ENCODE measurements at places on chromosomes 5 and 9.

DNA sequence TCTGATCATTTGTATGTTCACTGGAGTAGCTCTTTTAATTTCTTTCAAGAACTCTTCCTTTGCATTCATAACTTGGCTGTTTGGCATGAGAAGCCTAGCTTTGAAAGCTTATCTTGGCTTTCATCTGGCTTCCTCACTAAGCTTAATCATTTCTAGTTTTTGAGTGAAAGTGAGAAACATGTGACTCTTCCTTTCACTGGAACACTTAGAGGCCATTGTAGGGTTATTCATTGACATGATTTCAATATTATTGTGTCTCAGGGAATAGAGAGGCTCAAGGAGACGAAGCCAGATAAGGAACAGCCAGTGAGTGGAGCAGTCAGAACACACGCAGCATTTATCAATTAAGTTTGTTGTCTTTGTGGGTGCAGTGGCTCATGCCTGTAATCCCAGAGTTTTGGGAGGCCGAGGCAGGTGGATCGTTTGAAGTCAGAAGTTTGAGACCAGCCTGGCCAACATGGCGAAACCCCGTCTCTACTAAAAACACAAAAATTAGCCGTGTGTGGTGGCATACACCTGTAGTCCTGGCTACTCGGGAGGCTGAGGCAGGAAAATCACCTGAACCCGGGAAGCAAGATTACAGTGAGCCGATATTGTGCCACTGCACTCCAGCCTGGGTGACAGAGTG is 98.3 kb downstream of the UGCG start:
- no peak for DNase-seq

- no peak for DNase-seq
These were observed 9.6 kb downstream of the FBXO38 start for GRCh38 chr5:148393390-148393741.

- DNase-seq: no peak
These were observed 115.6 kb upstream of the CPEB4 start for GRCh38 chr5:173772384-173773059.

- peak; percentile 87 for DNase-seq
These were observed 189.9 kb upstream of the VCAN start for GRCh38 chr5:83281658-83282057.

- no peak for DNase-seq
These were observed 21.0 kb downstream of the ANKRD33B start for GRCh38 chr5:10584714-10585517.

GRCh38 chr5:138632900-138633489 is 57.8 kb upstream of the HSPA9 start:
- DNase-seq: peak; percentile 81

GRCh38 chr9:18163146-18163545 is 310.8 kb upstream of the ADAMTSL1 start:
- DNase-seq: no peak

DNA sequence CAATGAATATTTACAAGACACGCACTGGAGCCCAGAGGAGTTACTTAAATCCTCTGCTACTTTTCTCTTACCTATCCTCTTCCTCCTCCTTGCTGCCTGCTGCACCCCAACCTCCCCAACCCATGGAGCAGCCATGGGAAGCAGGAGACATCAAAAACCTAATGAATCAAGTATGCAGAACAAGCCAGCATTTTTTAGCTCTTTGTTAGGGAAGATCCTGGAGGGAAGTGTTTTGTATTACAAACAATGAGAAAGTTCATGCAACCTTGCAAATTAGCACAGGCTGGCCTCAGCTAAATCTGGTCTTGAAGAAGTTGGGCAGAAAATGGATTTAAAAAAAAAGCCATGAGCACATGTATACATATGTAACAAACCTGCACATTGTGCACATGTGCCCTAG is 498.8 kb downstream of the KIF4B start:
- no peak for DNase-seq

- DNase-seq: no peak
These were observed 222.8 kb downstream of the NR2F1-AS1 start for GRCh38 chr5:93358176-93358575.

DNA sequence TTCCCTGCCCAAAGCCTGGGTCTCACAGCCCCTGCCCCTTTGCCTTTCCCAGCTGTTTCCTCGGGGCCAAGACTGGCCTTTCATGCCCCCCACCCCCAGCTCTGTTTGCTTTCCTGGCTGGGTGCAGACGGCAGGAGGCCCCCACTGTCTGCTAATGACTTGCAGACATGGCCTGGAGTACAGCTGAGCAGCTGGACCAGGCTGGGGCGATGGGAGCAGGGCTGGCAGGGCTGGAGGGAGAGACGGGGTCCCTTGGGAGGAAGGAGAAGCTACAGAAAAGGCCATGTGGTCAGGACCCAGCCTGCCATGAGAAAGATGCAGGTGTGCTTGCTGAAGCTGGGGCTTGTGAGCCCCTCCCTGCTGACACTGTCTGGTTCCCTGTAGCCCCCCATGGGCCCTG is 28.3 kb upstream of the GFPT2 start:
- no peak for DNase-seq

GRCh38 chr5:112734597-112734996 is 3.1 kb upstream of the APC start:
- DNase-seq: no peak

GRCh38 chr9:137176302-137177182 is 4.7 kb upstream of the TMEM210 start:
- DNase-seq: no peak

DNA sequence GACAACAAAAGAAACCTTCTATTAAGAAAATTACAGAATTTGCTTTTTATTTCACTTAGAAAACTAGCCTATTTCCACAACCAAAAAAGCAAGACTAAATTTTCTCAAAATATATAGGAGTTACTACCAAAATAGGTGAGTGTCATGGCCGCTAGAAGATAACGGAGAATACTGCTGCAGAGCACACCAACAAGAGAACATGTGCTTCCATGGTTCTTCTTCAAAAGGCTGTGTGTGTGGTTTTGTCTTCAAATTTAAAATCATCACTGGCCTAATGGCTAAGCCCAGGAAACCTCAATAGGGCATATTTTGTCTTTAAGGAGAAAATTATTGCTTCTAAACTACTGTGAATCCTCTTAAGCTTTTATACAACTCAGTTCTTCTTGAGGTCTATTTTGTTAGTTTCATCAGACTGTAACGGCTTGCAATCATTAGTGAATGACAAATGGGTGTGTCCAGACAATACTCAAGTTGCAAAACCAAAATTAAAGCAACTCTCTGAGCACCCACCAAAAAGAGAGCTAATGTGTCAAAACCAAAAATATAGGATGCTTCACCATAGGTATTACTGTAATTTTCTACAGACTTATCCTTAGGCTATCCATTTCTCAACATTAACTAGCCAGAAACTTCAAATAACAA is 3.3 kb downstream of the SETX start:
- no peak for DNase-seq

GRCh38 chr9:124471761-124472160 is 21.5 kb downstream of the ADGRD2 start:
- no peak for DNase-seq

- no peak for DNase-seq
These were observed 104.5 kb downstream of the ATP10B start for GRCh38 chr5:160747559-160747958.

DNA sequence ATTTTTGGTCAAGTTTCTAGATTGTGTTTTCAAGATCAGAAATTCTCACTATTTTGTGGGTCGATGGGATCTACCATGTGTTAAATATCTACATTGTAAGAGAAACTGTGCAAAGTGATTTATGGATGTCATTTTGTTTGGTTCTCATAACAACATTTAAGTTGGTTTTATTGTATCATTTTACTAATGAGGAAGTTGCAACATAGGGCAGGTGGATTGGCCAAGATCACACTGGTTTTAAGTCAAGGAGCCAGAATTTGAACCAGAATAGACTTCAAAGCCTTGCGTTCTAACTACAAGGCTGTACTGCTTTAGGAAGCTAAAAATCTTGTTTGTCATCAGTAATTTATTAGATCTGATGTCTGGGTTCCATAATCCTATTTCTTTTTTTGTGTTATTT is 23.4 kb downstream of the SH3TC2 start:
- DNase-seq: no peak

- no peak for DNase-seq
These were observed 11.4 kb downstream of the DCANP1 start for GRCh38 chr5:135435467-135436330.

DNA sequence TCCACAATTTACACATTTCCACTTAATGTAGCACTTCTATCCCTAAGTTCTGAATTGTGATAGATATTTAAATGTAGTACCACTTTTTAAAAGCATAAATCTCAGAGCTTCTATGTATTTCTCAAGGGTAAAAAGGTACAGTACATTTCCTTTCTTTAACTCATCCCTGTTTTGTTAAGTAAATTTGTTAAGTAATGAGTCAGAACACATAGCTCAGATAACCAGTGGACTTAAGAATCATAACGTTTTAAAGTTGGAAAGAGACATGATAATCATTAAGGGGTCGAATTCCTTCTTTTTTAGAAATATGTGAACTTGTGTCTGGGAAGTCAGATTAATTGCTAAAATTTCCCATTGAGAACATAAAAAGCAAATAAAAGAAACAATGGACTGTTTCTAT is 810.2 kb upstream of the NUDT12 start:
- no peak for DNase-seq

Measured in fibroblast of skin of abdomen (primary cell).